ENCODE measurements at places on chromosomes 7 and 10. TPM values are rescaled to one million over a fixed set of nuclear protein-coding genes. Genes with fewer than 3 reads are reported as not detected.
A peak's percentile ranks its signal among the peaks of the same experiment; 100 is the strongest.

DNA sequence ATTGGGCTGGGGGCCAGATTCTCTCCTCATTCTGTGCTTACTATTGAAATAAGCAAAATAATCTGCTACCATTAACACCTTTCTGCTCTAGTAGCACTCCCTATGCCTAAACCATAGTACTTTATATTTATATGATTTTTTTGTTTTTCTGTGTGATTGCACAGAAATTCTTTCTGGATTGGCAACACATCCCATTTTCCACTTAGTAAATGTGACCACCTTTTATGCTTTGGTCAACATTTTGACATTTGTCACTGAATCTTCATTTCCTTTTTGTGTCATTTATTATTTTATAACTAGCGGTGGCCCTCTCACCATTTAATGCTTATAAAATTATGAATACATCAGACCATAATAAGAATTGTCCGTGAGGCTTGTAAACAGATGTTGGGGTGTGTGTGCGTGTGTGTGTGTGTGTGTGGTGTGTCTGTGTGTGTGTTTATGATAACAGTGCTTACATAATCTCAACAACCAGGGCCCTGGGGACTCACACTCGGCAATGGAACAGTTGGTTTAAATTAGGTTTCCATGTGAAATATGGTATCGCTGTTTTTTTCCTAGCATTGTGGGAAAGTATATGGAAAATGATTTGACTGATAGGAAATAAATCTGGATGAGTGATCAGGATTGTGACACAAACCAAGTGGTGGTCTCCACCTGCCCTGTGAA, 138.9 kb downstream of the NOC3L start:
- no peak for DNase-seq
- H3K27me3 ChIP-seq: no peaks in the 10 kb centered on the region
- no peak overlapping the region for H3K27ac ChIP-seq
- peaks cover 19% of the 10 kb centered on the region for H3K4me1 ChIP-seq

The GHRHR gene
- not detected for total RNA-seq

- peaks cover 7% of the 10 kb centered on the region for H3K4me1 ChIP-seq
- DNase-seq: no peak
- H3K36me3 ChIP-seq: no peaks in the 10 kb centered on the region
- H3K4me3 ChIP-seq: no peak overlapping the region
- H3K27ac ChIP-seq: no peak overlapping the region
Observed at GRCh38 chr10:129546106-129546505, 79.1 kb downstream of the MGMT start.

DNA sequence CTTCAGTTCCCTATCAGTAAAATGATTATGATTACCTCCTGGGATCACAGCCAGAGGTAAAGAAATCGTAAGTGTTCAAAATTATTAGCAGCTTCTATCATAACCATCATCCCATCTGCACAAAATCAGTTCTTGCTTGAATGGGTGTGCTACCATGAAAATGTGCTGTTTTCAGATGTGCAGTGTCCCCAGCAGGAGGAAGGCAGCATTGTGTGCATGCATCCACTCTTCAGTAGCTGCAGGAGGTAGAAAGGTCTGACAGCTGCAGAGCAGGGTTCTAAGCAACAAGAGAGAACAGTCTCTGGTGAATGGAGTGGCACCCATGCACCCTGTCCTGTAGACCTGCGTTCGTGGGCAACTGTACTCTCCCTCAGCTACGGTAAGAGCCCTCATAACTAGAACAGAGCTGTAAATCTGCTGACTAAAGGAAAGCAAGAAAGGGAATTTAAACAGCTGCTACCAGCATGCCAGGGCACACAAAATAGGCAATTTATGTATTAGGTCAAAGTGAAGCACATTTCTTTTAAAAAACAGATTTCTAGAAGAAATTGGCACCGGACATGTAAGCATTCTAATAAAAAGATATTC, 21.2 kb downstream of the VSTM2A start:
- H3K36me3 ChIP-seq: no peaks in the 10 kb centered on the region
- no peaks in the 10 kb centered on the region for H3K4me1 ChIP-seq
- H3K4me3 ChIP-seq: no peak overlapping the region

The UROS gene
- total RNA-seq: 46.5 TPM

GRCh38 chr7:98511175-98511574, 105.9 kb upstream of the NPTX2 start:
- H3K4me1 ChIP-seq: no peaks in the 10 kb centered on the region
- H3K36me3 ChIP-seq: no peaks in the 10 kb centered on the region
- H3K4me3 ChIP-seq: no peak overlapping the region
- no peak overlapping the region for H3K27ac ChIP-seq
- no peak for DNase-seq

The TCAF2 gene
- 1.6 TPM for total RNA-seq

The MRPS33 gene
- 27.8 TPM for total RNA-seq

DNA sequence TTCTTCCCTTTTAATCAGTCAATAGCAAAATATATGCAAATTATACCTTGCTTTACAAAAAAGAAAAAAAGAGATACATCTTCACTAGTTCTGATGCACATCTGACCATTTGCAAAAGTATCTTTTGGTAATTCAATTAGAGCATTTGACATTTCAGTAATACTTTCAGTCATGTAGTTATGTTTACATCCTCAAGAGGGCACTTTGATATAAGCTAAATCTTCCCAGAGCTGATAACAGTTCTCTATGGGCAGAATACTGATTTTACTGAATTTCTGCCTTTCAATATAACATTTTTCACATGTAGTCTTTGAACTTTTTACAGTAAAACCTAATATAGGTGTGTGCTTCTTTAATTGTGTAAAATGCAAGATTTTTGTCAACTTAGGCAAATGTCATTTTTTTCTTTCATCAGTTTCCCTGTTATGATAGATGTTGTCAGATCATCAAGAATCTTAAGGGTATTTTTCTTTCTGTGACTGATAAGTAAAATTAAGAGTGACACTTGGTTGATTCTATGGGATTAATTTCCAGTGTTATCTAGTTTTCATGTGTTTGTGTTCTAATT, 703.5 kb upstream of the SEMA3D start:
- no peaks in the 10 kb centered on the region for H3K4me1 ChIP-seq
- no peaks in the 10 kb centered on the region for H3K36me3 ChIP-seq
- no peak for DNase-seq
- no peaks in the 10 kb centered on the region for H3K27me3 ChIP-seq

The AVPI1 gene
- 36.8 TPM for total RNA-seq

GRCh38 chr10:54585572-54585971, 215.5 kb downstream of the PCDH15 start:
- H3K4me1 ChIP-seq: no peaks in the 10 kb centered on the region
- no peaks in the 10 kb centered on the region for H3K36me3 ChIP-seq
- DNase-seq: no peak
- no peak overlapping the region for H3K27ac ChIP-seq
- no peaks in the 10 kb centered on the region for H3K27me3 ChIP-seq

DNA sequence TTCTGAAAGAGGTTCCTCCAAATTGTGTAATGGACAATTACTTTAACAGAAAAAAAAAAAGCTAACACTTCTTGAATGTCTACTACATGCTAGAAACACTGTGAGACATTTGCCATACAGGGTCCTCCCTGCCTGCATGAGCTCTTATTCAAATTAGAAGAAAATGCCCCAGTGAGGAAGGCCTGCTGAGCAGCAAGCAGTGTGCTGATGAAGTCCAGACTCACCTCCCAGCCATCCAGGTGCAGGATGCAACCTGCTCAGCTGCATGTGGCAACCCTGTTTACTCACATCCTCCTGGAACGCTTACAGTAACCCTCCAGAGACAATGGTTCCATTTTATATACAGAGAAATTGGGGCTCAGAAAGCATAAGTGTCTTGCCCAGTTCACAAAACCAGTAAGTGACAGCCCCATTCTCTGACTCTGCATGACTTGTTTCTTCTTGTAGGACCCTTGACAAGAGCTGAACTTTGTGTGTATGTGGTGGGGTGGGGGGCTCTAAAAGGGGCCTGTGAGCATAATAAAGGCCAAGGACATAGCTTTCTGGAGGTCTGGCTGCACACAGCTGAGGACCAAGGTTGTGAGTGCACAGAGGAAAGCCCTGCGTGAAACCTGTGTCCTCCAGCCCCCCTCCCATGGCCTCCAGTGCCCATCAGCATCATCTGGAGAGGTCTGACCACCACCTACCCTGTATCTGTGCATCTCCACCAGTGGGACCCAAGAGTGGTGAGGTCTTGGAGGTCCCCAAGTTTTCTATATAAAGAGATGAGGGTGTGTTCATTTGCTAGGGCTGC, 387.8 kb downstream of the GRID1 start:
- no peak overlapping the region for H3K27ac ChIP-seq
- H3K4me1 ChIP-seq: no peaks in the 10 kb centered on the region

The LRRC18 gene
- not detected for total RNA-seq

- DNase-seq: no peak
- H3K27ac ChIP-seq: no peak overlapping the region
- H3K4me1 ChIP-seq: no peaks in the 10 kb centered on the region
- no peaks in the 10 kb centered on the region for H3K27me3 ChIP-seq
- H3K4me3 ChIP-seq: no peak overlapping the region
- no peaks in the 10 kb centered on the region for H3K36me3 ChIP-seq
Observed at GRCh38 chr7:112386619-112387018, 63.6 kb upstream of the IFRD1 start.

The FGFBP3 gene
- total RNA-seq: 1.0 TPM

The CPA5 gene
- not detected for total RNA-seq

The KNDC1 gene
- total RNA-seq: 0.42 TPM

DNA sequence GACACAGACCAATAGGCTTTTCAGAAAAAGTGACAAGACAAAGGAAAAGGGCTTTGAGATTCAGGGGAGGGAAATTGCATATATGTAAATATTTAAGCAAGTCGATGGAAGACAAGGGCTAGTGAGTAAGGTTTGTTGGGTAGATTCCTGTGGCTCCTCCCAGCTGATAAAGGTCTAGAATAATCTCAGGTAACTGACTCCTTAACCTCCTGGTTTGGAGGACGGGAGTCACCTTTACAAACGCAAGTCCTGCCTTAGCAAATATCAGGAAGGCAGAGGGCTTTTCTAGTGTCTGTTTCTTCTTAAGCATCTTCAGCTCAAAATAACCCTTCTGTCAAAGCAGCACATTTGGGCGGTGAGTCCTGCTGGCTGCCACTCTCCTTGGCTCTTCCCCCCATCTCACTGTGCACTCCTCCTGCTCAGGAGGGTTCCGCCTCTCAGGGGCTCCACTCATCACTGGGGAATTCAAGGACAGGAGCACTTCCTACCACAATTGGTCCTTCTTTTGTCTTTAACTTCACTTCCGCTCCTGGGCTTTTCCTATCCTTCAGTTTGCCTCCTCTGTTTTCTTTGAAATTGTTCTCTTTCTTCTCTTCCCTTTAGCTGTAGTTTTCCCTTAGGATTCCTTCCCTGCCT, 496.3 kb upstream of the KLF6 start:
- DNase-seq: peak; percentile 83
- no peaks in the 10 kb centered on the region for H3K27me3 ChIP-seq
- peaks cover 47% of the 10 kb centered on the region for H3K4me1 ChIP-seq
- peak overlapping the region; percentile 90 for H3K27ac ChIP-seq
- no peak overlapping the region for H3K4me3 ChIP-seq

- H3K27me3 ChIP-seq: no peaks in the 10 kb centered on the region
- no peak overlapping the region for H3K27ac ChIP-seq
- no peak for DNase-seq
Observed at GRCh38 chr10:102480396-102480795, 22.1 kb downstream of the ACTR1A start.

Data from esophagus muscularis mucosa (tissue), 4 donors.